Colonic mucosa (tissue), 4 donors: ENCODE measurements at places on chromosomes 13 and 19. TPM values are rescaled to one million over a fixed set of nuclear protein-coding genes. Genes with fewer than 3 reads are reported as not detected.

DNA sequence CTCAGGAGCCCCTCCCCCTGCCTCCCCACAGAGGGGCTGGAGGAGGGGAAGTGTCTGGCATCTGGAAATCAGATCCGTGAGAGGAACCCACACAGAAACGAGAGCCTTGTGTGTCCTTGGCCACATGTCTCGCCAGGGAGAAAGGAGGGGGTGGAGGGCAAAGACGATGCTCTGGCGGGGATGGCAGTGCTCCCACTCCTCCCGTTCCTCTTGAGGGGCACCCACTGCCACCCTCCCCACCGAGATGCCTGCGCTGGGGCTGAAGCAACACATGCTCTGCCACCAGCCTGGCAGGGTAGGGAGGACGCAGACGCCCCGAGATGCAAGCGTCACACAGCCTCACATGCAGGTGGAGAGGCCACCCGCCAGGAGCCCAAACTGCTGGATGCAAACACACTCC, 2.8 kb downstream of the ADGRL1 start:
- H3K27me3 ChIP-seq, result no peaks in the 10 kb centered on the region
- no peak overlapping the region for H3K4me3 ChIP-seq
- H3K36me3 ChIP-seq, result no peaks in the 10 kb centered on the region
- H3K27ac ChIP-seq, result no peak overlapping the region
- no peaks in the 10 kb centered on the region for H3K4me1 ChIP-seq

DNA sequence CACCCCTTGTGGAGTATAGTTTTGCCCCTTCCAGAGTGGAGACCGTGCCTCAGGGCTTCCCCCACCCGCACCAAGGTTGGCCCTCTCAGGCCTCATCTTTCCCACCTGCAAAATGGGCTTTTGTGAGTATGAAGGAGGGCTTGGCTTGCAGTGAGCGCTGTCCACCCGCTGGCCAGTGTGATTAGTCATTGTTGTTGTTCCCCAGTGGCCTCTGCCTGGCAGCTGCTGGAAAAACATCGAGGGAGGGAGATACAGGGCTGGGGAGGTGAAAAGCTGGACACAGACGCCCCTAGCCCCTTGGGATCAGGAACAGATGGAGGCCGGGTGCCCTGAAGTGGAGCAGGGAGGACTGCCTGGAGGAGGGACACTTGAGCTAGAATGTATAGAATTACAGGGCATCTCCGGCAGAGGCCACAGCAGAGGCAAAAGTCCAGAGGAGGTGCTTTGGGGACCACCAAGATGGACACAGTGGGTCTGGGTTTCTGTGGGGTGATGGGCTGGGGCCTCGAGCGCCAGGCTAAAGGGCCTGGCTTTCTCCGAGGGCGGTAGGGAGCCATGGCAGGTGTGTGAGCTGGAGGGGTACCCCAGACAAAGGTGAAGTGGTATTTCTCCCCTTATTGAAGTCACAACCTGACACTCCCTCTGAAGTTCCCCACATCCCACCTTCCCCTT, 3.9 kb upstream of the IL12RB1 start:
- H3K27ac ChIP-seq, result peak overlapping the region; percentile 34
- DNase-seq, result no peak
- no peaks in the 10 kb centered on the region for H3K27me3 ChIP-seq

GRCh38 chr19:32197896-32198882, 147.2 kb upstream of the ZNF507 start:
- DNase-seq, result no peak
- H3K4me1 ChIP-seq, result no peaks in the 10 kb centered on the region
- H3K27me3 ChIP-seq, result no peaks in the 10 kb centered on the region
- no peak overlapping the region for H3K27ac ChIP-seq
- no peak overlapping the region for H3K4me3 ChIP-seq

TNFSF13B gene
- 2.9 TPM for total RNA-seq
